ENCODE measurements at places on chromosomes 16 and 17.

DNA sequence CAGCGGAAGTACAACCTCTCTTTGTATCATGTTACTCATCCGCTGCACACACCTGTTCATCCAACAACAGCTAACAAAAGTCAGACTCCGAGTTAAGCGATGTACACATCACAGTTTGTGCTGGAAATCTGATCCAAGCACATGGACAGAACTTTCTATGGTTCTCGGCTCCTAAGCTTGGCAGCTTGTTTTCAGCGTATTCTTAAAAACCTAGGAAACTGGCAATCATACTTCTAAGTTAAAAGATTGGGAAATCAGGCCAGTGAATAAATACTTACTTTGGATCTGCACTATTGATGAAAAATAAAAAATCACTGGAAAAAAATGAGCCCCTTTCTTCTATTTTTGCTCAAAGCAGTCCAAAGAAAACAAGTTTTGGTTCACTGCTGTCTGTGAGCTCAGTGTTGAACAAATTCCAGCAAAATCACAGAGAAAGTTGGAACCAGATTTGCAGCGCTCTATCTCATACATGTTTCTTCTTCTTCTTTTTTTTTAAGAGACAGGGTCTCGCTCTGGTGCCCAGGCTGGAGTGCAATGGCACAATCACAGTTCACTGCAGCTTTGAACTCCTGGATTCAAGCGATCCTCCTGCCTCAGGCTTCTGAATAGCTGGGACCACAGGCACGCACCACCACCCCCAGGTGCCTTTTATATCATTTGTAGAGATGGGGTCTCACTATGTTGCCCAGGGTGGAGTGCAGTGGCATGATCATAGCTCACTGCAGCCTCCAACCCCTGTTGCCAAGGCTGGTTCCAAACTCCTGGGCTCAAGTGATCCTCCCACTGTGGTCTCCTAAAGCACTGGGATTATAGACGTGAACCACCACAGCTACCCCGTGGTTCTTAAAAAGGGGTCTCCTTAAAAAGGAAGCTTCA is 71.6 kb upstream of the CREBBP start:
- no peak overlapping the region for H3K4me3 ChIP-seq
- no peaks in the 10 kb centered on the region for H3K4me1 ChIP-seq
- no peak for DNase-seq
- H3K36me3 ChIP-seq, result no peaks in the 10 kb centered on the region
- H3K27ac ChIP-seq, result no peak overlapping the region

DNA sequence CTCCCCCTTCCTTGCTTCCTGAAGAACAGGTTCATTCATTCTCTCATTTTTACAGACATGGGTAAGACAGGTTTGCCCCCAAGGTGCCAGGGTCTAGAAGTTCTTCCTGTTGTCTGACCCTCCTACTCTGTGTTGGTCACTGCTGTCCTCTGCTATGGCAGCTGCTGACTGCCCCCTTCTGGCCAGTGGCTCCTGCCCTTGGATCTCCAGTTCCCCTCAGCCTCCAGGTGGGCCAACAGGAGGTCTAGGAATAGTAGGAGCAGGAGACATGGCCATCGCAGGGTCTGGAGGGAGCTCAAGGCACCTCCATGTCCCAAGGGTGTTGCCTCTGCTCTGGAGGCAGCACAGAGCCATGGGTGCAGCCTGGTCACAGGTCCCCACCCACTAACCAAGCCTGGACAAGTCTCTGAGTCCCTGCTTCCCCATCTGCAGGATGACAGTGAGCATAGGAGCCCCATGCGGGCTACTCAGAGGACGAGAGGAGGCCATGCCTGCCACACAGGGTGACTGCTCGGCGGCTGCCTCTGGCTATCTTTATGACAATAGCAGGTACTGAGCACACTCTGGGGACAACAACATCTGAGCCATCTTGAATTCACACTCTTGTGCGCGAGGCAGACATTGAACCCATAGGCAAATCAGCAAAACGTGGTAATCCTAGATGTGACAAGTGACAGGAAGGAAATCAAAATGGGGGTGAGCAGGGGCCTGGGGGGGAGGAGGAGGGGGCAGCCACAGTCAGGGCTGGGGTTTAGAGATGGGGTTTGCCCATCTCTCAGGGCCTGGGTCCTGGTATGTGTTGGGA is 27.0 kb upstream of the NXPH3 start:
- H3K4me1 ChIP-seq, result no peaks in the 10 kb centered on the region
- no peak for DNase-seq
- H3K36me3 ChIP-seq, result no peaks in the 10 kb centered on the region
- no peak overlapping the region for H3K4me3 ChIP-seq

DNA sequence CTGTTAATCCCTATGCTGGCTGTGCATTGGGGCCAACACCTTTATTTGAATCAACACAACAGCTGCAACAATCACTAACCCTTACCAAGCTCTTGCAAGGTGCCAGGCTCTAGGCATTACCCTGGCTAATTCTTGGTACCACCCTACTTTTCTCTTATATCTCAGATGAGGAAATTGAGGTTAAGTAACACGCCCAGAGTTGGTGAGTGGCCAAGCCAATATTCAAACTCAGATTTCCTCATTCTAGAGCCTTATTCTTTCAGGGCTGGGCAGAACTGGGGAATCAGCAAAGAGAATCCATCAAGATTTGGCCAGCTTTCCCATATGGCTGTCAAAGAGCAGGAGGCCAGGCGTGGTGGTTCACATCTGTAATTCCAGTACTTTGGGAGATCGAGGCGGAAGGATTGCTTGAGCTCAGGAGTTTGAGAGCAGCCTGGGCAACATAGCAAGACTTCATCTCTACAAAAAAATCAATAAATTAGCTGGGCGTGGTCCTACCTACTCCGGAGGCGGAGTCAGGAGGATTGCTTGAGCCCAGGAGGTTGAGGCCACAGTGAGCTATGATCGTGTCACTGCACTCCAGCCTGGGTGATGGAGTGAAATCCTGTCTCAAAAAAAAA is 23.7 kb downstream of the ARSG start:
- peaks cover 51% of the 10 kb centered on the region for H3K4me1 ChIP-seq
- DNase-seq, result no peak
- no peak overlapping the region for H3K27ac ChIP-seq
- H3K4me3 ChIP-seq, result peak overlapping the region; percentile 2

GRCh38 chr17:15908378-15908777 is 36.6 kb upstream of the ADORA2B start:
- no peak overlapping the region for H3K4me3 ChIP-seq
- H3K4me1 ChIP-seq, result no peaks in the 10 kb centered on the region
- no peaks in the 10 kb centered on the region for H3K36me3 ChIP-seq
- no peaks in the 10 kb centered on the region for H3K27me3 ChIP-seq
- no peak for DNase-seq

DNA sequence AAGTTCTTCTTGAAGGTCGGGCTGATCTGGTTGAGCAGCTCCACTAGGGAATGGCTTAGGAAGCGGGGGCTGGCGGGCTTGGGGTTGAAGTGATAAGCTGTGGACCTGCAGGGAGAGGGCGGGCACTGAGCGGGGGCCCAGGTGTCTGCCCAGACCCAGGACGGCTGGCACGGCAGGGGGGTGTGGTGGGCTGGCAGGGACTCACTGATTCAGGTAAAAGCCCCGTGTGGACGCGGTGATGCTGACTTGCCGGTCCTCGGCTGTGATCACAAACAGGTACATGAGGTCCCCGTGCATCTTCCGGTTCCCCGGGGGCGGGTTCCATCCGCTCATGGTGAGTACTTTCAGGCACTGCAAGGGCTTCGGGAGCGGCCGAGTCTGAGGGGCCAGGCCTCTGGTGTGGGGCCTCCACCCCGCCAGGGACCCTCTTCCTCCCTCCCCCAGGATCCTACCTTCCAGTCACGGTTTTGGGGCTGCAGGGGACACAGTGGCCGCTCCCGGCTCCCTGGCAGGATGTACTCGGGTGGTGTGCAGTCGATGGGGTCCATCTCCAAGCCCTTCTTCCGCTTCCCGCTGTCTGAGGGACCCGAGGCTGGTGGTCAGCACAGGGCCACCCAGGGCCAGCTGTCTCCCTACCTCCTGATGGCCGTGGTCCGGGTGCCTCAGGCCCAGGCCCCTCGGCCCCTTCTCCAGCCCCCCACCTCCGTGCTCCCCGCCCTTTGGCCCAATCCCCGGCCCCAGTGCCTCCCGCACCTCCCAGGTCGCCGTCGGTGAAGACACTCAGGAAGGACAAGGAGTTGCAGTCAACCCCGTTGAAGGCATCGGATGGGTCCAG is 10.2 kb downstream of the CLUH start:
- no peak overlapping the region for H3K4me3 ChIP-seq
- H3K4me1 ChIP-seq, result no peaks in the 10 kb centered on the region
- DNase-seq, result no peak

DNA sequence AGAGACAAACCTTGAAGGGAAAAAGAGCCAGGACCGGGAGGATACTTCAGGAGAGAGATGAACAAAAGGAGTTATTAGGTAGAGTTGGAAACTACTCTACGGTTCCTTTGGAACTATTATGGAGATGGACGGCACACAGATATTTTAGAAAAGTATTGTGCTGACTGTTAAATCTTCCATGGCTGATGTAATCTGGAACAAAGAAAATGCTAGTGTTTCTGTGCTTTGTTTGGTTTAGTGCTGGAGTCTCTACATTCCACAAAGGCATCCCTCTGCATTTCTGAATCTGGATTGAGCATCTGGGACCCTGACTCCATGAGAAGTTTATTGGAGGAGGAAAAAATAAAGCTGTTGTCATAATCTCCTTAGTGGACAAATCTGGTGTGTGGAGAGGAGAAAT is 57.2 kb downstream of the RPGRIP1L start:
- H3K27me3 ChIP-seq, result no peaks in the 10 kb centered on the region
- no peak for DNase-seq
- no peak overlapping the region for H3K27ac ChIP-seq
- no peaks in the 10 kb centered on the region for H3K4me1 ChIP-seq

DNA sequence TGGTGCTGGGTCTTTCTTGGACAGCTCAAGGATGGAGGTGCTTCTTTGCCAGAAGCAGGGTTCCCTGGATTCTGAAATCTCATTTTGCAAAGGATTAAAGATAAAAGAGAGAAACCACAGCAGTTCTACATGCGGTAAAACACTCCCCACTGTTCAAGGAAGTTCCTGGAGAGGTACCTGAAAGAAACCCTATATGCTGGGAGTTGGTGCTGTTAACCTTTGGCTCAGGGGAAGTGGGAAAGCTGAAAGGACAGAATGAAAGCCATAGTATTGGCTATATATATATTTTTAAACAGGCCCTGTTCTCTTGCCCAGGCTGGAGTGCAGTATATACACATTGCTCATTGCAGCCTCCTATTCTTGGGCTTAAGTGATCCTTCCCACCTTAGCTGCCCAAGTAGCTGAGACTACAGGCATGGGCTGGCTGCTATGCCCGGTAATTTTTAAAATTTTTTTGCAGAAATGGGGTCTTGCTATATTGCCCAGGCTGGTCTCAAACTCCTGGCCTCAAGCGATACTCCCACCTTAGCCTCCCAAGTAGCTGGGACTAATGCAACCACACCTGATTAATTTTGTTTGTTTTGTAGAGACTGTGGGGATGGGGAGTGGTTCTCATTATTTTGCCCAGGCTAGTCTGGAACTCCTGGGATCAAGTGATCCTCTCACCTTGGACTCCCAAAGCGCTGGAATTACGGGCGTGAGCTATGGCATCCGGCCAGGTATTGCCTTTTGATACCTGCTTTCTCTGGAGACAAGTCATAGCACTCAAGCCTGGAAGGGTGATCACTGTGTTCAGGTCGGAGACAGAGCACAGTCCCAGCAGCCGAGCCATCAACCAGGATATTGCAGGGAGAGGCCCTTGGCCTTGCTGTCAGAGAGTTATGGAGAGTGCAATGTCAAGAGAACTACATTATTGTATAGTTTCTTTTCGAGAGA is 55.2 kb downstream of the MSI2 start:
- no peaks in the 10 kb centered on the region for H3K4me1 ChIP-seq
- no peak overlapping the region for H3K27ac ChIP-seq
- no peaks in the 10 kb centered on the region for H3K27me3 ChIP-seq
- H3K4me3 ChIP-seq, result no peak overlapping the region

- no peaks in the 10 kb centered on the region for H3K4me1 ChIP-seq
- no peak overlapping the region for H3K27ac ChIP-seq
- no peaks in the 10 kb centered on the region for H3K27me3 ChIP-seq
- DNase-seq, result no peak
Observed at GRCh38 chr17:19551591-19552148, 18.0 kb downstream of the SLC47A1 start.

DNA sequence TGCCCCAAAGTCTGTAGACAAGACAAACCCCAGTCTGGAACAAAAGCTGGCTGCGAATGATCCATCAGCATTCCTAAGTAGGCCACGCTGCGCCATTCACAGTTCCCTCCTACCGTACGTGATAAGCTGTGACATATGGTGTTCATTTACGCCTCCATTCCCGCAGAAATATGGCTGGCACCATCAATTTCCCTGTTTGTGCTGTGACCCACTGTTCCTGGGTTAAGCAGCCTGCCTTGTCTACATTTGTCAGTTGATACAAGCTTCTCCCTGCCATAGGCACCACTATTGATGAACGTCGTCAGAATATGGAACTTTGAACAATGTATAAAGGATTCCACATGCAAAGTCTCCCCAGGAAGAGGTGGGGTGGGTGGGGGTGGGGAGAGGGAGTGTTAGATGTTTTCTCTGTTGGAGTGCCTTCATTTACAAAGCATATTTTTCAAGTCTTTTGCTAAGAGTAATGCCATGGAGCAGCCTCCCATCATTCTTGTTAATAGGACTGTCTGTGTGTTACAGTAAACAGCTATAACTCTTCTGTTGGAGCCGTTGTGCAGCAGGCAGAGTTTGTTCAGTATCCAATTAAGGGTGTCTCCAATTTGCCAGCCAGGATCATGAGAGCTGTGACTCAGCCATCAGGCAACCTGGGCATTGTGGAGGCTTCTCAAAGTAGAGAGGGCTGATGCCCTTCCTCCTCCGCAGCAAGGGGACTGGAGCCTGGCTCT is 294.6 kb downstream of the TMEM114 start:
- H3K4me3 ChIP-seq, result no peak overlapping the region
- no peak overlapping the region for H3K27ac ChIP-seq
- H3K36me3 ChIP-seq, result no peaks in the 10 kb centered on the region
- no peak for DNase-seq

DNA sequence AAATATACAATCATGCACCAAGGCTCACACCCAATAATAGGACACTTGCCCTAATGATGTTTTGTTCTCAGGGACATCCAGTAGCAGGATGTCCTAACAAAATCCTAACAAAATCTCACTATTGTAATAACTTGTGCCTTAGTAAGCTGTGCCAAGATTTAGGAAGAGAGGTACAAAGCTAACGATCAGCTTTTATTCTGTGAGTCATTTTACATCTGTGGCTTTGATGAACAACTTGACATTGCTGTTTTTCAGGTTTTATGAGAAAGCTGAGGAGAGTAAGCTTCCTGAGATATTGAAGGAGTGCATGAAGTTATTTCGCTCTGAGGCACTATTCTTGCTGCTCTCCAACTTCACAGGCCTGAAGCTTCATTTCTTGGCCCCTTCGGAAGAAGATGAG is 18.9 kb downstream of the OGFOD1 start:
- peaks cover 72% of the 10 kb centered on the region for H3K36me3 ChIP-seq
- no peak overlapping the region for H3K4me3 ChIP-seq
- no peak overlapping the region for H3K27ac ChIP-seq
- DNase-seq, result no peak
- H3K27me3 ChIP-seq, result no peaks in the 10 kb centered on the region
